ENCODE measurements at places on chromosomes 1 and 21.

DNA sequence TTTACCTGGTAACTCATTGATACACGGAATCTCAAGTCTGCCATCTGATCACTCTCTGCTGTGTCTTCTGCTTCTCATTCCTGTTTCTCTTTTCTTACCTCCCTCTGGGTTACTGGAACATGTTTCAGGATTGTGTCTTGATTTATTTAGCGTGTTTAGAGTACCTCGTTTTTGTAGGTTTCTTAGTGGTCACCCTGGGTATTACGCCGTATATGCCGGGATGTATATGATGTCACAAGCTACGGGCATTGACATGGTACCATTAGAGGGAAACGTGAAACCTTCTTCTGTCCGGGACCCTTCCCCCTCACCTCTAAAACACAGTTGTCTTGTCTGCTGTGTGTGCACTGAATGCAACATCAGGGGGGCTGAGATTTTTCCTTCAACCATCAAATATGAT, 2.8 kb downstream of the ACTRT2 start:
- DNase-seq = no peak

DNA sequence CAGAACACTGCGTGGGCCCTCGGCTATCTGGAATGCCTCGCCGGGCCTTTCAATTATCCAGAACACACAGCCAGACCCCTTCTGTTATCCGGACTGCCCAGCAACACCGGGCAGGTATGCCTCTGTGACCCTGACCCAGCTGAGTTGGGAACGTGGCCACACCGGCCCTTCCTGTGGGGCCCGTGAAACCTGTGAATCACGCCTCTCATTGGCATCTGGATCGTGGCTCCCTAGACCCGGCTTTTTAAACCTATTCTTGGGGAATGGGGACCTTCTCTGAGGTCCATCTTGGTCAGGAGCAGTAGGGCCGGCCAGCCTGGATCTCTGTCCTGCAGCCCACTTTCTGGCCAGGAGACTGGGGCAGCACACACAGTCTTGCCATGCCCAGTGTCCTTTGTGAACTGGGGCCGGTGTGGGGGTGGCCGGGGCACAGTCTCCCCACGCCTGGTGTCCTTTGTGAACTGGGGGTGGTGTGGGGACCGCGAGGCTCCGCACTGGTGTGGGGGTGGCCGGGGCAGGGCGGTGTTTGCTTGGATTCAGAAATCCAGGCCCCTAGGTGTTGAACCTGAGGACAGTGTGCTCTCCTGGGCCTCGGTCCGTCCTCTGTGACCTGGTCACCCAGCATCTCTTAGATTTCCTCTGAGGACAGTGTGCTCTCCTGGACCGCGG, 11.1 kb downstream of the COL18A1 start:
- DNase-seq = no peak

- peak; percentile 74 for DNase-seq
Observed at GRCh38 chr1:155086128-155086741, 7.6 kb downstream of the EFNA3 start.

GRCh38 chr1:101161619-101162018, 75.2 kb upstream of the S1PR1 start:
- no peak for DNase-seq

DNA sequence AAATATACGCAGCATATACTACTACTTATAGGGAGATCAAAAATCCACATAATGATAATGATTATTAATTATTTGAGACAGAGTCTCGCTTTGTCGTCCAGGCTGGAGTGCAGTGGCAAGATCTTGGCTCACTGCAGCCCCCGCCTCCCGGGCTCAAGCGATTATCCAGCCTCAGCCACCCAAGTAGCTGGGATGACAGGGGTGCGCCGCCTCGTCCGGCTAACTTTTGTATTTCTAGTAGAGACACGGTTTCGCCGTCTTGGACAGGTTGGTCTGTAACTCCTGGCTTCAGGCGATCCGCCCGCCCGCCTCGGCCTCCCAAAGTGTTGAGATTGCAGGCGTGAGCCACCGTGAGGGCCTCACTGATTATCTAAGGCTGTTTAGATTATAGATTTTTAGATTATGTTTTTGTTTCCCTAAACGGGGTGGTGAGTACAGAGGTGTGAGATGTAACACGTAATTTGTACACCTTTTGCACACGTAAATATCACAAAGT, 548 bp upstream of the SLC25A33 start:
- DNase-seq = no peak

DNA sequence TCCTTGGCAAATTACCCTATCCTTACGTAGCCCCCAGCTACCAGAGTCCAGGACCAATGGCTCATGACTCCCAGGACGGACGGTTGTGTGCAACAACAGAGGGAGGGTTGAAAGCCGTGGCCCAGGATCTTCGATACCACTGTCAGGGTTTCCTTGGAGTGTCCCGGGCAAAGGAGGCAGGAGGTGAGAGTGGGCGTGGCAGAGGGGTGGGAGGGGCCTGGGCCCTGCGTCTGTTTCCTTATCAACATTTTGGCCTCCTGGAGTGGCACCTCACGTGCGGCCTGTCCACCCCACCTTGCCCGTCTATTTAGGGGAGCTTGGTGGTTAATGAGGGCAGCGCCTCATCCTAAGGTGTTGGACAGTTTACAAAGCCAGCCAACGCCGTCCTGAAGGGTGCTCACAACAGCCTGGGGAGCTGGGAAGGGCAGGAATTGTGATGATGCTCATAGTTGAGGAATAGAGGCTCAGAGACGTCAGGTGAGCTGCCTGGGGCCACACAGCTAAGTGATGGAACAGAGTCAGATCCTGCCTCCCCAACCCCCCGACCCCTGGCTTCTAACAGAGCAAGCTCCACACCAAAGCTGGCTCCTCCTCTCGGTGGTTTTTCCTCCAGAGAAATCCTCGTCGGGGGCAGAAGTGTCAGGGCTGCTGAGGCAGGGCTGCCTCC, 17.4 kb upstream of the ARHGEF10L start:
- no peak for DNase-seq

GRCh38 chr1:161165742-161166668, at the start of gene PPOX:
TSS of gene PPOX (plus strand) at chr1:161166426. CDS start at chr1:161166848, 422 bp downstream.
- DNase-seq = peak; percentile 87

GRCh38 chr1:40780678-40781607, 2.6 kb upstream of the KCNQ4 start:
- DNase-seq = no peak

GRCh38 chr1:200558866-200559459, 61.6 kb downstream of the KIF14 start:
- peak; percentile 45 for DNase-seq

All from HTR-8/SVneo (cell line).